GM12878 (cell line): ENCODE measurements at places on chromosomes 7 and 10.

DNA sequence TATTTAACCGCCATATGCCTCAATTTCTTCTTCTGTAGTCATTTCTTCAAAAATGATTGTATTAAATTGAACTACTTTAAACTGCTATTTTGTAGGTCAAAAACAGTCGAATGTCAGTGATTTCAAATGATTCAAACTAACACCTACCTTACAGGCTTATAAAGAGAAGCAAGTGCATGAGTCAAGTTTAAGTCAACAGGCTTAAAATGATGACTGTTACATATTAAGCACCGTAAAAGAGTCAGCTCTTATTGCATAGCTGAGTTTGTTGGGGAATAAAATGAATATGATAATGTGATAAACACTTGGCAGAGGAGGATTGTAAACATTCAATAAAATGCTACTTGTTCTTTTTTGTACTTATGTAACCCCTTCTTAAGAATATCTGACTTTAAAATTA is 90.1 kb upstream of the ANKRD1 start:
- no peak for DNase-seq

DNA sequence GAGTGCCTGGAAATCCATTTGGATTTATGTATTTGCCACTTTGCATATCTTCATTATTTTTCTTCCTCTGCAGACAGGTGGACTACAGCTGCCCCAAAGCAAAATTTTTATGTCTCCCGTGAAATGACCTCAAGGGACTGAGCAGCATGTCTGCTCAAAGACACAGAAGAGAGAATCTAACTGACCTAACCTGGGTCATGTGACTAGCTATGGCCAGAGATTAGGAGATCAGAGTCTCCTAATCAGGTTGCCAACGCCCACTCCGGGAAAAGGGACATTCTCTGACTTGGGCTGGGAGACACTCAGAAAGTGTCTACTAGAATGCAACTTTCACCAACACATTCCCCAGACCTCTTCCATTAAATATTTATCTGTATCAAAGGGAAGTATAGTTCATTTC is 2.5 kb upstream of the BAMBI start:
- DNase-seq = no peak

DNA sequence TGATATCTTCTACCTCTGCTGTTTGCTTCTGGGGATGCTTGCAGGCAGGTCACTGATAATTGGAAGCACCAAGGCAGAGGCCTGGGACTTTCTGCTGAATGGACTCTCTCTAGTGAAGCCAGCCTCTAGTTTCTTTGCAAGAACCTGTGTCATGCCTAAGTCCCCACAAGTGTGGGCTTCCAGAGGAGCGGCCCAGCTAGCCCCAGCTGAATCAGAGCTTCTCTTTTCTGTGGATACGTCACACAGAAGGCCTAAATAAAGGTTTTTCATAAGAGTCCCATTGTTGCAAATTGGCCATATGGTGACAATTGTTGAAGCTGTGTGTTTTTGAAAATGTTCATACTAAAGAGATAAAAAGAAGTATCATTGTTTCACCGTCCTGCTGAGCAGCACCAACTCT is 6.8 kb upstream of the OPALIN start:
- DNase-seq = no peak

- DNase-seq = no peak
Observed at GRCh38 chr10:13500201-13500600, 28.6 kb downstream of the BEND7 start.

DNA sequence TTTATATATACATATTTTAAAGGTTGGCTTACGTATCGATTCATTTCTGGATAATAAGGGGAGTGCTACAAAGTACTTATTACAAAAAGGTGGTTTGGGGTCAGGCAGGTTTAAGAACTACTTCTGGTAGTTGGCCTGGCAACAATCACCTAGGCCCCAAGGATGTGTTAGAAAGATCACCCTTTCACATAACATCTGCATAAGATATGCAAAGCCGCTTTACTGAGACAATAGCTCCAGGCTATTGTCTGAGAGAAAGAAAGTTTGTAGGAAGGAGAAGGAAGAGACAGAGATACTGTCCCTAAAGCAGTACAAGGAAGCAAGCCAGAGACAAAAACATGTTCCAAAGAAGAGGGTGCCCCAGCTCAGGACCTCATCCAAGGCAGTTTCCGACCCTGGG is 6.2 kb downstream of the PAXIP1 start:
- DNase-seq = no peak

GRCh38 chr7:43105521-43106120 is 6.8 kb upstream of the HECW1 start:
- DNase-seq = no peak

- DNase-seq = no peak
Observed at GRCh38 chr7:110762546-110763225, 328.2 kb upstream of the LRRN3 start.

DNA sequence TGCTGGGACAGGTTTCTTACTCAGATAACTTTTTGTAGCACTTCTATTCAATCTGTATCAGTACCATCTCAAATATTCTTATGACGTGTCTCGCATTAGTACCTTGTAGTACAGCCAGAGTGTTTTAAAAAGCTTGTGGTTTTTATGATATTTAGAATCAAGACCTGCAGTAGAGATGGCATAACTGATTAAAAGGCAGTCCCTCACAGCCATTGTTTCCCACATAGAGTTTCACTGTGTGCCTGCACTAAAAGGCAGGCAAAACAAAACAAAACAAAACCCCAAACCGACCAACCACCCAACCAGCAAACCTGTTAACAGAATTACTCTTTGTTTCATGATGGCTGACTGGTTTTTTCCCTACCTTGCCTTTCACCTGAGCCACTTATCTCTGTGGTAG is 221.3 kb upstream of the DGKB start:
- DNase-seq = no peak

GRCh38 chr7:50791938-50792341 is 9.2 kb upstream of the GRB10 start:
- DNase-seq = no peak

GRCh38 chr10:58311026-58311425 is 23.8 kb upstream of the UBE2D1 start:
- no peak for DNase-seq

- no peak for DNase-seq
Observed at GRCh38 chr10:77099136-77099535, 538.5 kb downstream of the KCNMA1 start.

DNA sequence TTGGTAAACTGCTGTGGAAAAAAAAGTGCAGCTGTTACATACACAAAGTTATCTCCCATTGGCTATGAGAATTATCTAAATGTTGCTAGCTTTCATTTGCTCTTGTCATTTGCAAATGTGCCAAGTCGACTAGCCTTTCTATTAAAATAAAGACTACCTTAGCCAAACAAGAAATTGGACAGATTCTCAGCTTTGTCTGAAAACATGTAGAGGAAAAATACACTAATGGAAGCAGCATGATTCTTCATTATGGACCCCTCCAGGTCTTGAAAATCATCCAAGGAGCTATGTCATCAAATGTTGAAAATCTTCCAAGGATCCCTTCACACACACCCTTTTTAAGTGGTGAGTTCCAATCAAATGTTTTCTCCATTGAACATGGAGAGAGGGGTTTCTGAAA is 237.7 kb downstream of the ETV1 start:
- DNase-seq = no peak
